Stimulated activated CD4-positive, alpha-beta T cell treated with anti-CD3 and anti-CD28 coated beads, Interleukin-15, amount 100 ng/mL, for 1 hour (primary cell): ENCODE measurements at places on chromosomes 7 and 10.

GRCh38 chr7:14687777-14688176, 214.8 kb downstream of the DGKB start:
- DNase-seq: no peak

GRCh38 chr7:55550010-55550663, 22.2 kb downstream of the VOPP1 start:
- DNase-seq: no peak

DNA sequence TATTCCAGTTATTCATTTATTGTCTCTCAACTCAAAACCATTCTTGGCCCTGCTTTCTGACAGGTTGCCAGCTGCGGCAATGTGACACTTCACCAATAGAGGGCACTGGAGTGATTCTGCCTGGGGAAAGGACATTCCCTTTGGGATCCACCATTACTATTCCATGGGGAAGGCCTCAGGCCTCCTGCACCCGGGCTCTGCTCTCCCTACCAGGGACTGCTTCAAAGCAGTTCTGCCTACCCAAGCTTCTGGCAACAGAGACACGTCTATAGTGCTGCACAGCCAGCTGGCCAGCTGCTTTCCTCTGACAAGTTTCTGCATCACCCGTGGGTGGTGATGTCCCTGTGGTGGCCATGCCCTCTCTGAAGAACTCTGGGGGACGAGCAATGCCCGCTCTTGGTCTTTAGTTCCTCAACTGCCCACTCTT, 163.8 kb downstream of the ELMO1 start:
- DNase-seq: no peak

DNA sequence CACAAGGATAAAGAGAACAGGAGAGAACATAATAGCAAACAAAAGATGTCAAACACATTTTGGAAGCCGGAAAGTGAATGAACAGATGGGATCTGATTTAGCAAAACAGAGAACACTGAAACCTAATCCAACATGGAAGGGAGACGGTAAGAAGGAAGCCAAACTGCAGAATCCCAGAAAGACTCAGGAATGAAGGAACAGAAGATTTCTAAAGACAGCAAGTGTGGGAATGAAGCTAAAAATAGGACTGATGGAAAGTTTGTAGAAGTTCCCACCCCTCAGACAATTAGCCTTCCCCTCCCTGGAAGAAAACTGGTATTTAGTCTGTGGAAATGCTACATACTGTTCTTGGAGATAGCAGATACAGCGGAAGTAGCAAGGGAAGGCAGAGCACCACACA, 40.8 kb downstream of the SLC16A12 start:
- DNase-seq: no peak

- DNase-seq: no peak
Observed at GRCh38 chr10:48603421-48604038, 1.3 kb downstream of the ARHGAP22 start.

DNA sequence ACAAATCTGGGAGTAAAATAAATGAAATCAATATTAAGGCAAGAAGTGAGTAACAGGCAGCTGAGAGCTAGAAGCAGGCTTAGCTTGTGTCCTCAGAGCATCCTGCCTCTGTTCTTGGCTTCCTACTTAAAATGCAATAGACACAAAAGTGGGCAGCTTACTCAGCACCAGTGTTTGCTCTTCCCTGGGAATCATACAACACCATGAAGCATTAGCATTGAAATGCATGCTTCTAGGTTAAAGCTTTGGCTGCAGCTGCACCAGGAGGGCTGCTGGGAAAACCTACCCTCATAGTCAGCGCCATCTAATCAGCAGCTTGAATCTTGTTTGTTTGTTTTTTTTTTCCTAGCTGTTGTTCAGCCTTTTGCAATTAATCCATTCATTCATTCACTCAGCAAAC, 104.2 kb upstream of the VWC2 start:
- DNase-seq: no peak

DNA sequence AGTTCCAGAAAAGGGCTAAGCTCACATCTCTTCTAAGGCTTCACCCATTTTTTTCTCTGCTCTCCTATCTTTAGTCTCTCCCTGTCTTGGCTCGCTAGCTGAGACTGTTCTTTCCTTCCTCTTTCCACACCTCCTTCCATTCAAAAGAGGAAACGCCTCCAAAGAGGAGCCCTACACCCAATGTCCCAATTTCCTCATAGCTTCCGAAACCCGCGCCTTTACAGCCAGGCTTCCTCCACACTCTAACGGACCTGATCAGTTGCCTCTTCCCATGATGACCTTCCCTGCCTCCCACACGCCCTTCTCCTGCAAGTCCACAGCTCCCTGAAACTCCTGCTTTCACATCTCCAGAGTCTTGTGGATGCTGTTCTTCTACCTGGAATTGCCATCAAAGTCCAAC, 71.7 kb downstream of the COBL start:
- DNase-seq: no peak

- no peak for DNase-seq
Observed at GRCh38 chr10:91389636-91390512, 20.3 kb upstream of the HECTD2 start.

DNA sequence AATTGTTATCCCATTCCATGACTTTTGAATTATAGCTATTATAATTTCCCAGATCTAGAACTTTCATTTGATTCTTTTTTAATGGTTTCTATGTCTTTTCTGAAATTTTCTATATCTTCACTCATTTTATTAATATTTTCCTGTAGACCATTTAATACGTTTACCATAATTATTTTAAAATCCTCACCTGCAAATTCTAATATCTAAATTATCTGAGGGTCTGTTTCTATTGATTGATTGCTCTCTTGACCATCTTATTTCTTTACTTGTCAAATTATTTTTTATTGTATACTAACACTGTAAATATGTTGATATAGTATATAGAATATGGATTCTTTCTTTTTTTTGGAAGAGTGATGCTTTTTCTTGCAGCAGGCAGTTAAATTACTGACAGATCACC, 229.3 kb upstream of the CTBP2 start:
- no peak for DNase-seq

GRCh38 chr7:106071999-106072714, 40.0 kb downstream of the SYPL1 start:
- DNase-seq: no peak

GRCh38 chr10:63702092-63702491, 180.9 kb downstream of the REEP3 start:
- no peak for DNase-seq

GRCh38 chr7:22433710-22434460, 66.1 kb downstream of the STEAP1B start:
- DNase-seq: no peak

DNA sequence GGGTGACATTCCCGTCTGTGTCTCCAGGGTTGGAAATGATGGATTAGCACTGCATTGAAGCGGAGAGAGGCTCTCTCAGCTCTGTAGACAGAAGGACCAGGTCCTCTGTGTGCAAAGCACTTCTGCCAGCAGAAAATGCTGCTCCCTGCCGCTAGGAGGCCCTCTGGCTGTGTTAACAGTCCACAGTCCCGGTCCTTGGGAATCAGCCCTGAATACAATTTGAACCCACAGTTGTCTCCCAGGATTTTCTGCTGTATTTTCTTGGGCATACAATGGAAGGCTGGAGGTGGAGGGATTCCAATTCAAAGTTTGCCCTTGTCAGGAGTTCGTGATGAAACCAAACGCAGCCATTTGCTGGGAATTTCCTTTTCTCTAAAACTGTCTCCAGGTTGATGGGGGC, 205.2 kb downstream of the GLRX3 start:
- DNase-seq: no peak

- no peak for DNase-seq
Observed at GRCh38 chr10:113411456-113411855, 141.4 kb upstream of the HABP2 start.

- DNase-seq: no peak
Observed at GRCh38 chr7:151470711-151471110, 30.8 kb upstream of the CRYGN start.

DNA sequence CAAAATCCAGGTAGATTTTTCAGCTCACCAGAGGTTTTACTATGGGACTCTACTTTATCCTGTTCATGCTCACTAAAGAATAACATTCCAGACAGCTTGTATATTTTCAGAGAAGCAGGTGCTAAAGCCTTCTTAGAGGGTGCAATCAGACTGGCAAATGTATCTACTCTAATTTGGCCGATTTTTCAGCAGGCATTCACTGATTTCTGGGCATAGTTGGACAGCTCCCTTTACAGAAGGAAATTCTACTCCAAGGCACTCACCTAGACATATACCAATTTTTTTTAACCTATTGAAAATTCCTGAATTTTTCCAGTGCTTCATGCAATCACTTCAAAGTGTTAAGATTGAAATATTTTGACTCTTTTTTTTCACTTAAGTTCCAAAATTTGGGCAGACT, 3.8 kb upstream of the CNTNAP2 start:
- no peak for DNase-seq

GRCh38 chr7:29132980-29133379, 13.4 kb downstream of the CPVL start:
- DNase-seq: no peak

DNA sequence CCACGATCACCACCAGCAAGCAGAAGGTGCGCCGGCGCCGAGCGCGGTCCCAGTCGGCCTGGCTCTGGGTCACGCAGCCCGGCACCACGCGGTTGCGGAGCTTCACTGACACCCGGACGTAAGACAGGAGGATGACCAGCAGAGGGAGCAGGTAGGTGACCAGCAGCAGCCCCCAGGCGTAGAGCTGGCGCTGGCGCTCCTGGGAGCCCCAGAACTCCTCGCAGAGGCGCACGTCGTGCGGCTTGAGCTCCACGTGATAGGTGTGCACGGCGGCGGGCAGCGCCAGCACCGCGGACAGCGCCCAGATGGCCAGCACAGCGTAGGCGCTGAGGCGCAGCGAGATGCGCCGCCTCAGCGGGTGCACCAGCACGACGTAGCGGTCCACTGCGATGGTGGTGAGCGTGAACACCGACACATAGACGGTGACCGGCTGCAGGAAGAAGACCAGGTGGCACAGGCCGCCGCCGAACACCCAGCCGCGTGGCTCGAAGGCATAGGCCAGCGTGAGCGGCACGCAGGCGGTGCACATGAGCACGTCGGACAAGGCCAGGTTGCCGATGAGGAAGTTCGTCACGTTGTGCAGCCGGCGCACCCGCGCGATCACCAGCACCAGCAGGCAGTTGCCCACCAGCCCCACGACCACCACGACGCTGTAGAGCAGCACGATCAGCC, 920 bp downstream of the PRLHR start:
- peak; percentile 1 for DNase-seq

- peak; percentile 50 for DNase-seq
Observed at GRCh38 chr10:114541081-114541796, 116.8 kb downstream of the ABLIM1 start.

DNA sequence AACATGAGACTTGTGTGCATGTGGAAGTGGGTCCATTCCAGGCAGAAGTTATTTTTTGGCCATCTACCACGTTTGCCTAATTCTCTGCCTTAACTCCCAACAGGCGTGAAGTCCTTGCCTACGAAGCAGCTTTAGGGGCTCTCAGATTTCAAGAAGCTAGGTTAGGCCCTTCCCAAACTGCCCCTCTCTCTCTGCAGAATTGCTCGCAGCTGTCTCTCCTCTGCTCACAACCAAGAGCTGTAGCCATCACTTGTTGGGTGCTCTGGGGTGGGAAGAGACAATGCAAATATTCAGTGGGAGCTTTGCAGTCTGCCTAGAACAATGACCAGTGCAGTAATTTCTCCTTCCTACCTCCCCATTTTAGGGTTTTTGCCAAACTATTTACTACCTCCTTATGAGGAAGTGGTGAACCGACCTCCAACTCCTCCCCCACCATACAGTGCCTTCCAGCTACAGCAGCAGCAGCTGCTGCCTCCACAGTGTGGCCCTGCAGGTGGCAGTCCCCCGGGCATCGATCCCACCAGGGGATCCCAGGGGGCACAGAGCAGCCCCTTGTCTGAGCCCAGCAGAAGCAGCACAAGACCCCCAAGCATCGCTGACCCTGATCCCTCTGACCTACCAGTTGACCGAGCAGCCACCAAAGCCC, 24.9 kb downstream of the CYP17A1 start:
- DNase-seq: no peak

DNA sequence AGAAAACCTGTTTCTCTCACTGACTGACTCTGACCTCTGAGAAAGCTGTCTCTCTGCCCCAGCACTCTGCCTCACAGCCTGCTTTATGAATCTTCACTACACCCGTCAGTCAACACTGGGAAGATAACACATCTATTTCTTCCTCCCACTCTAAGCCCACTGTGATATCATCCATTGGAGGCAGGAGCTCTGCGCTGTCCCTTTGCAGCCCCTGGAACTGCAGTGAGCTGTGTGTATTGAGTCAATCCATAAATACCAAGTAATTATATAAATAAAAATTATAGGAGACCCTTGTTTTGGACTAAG, 17.2 kb upstream of the FXYD4 start:
- no peak for DNase-seq

DNA sequence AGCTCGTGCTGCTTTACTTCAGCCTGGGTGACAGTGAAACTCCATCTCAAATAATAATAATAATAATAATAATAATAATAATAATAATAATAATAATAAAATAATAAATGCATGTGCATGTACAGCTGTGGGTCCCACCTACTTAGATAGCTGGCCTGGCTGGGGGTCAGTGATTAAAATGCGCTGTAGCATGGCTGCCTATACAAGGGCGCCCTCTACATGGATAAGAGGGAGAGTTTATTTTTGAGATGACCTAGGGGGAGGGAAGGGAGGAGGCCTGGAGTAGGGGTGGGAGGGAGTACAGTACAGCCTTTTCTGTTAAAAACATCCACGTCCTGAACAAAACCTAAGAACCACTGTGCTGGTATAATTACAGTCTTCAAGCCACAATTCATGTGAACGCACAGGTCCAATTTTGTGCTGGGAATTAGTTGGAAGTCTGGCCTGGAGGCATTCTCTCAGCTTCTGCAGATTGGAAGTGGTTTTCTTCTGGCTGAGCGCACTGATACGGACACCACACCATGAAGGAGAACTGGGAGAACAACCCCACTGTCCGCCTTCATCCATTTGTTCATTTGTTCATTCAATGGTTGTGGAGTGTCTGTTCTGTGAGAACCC, 146.5 kb downstream of the TMEM178B start:
- no peak for DNase-seq

DNA sequence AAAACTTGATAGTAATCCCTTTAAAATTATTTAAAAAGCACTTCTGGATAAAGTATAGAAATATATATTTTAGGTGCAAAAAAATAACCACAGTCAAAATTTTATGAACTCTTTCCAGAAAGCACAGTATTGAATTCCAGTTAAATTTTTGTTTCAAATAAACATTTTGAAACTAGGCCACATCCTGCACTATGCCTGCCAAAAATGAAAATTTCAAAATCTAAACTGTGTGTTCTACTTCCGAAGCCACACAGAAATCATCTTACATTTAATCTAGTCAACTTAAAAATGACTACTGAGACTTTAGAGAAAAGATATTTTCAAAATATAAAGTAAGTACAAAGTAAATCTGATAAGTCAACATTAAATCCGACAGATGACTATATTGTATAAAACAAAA, 50.0 kb downstream of the MAGI2 start:
- DNase-seq: no peak
